Right renal pelvis (tissue), 4 donors: ENCODE measurements at places on chromosomes 12 and 14. TPM values are rescaled to one million over a fixed set of nuclear protein-coding genes. Genes with fewer than 3 reads are reported as not detected.

The FAM222A gene
- polyA plus RNA-seq = 7.0 TPM

- no peak for DNase-seq
Measured at GRCh38 chr14:70350078-70350477, 9.4 kb downstream of the COX16 start.

The SLC2A14 gene
- polyA plus RNA-seq = 0.54 TPM

DNA sequence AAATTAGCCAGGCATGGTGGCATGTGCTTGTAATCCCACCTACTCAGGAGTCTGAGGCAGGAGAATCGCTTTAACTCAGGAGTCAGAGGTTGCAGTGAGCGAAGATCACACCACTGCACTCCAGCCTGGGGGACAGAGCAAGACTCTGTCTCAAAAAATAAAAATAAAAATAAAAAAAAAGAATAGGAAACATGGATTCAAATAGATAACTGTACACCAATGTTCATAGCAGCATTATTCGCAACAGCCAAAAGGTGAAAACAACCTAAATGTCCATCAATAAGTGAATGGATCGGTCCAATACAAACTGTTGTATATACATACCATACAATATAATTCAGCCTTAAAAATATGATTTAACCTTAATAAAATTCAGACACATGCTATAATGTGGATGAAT lies 3.1 kb upstream of the RIPK3 start:
- no peak for DNase-seq

The DAO gene
- polyA plus RNA-seq = 0.78 TPM

- no peak for DNase-seq
Measured at GRCh38 chr12:98819821-98820404, 174.8 kb downstream of the APAF1 start.

DNA sequence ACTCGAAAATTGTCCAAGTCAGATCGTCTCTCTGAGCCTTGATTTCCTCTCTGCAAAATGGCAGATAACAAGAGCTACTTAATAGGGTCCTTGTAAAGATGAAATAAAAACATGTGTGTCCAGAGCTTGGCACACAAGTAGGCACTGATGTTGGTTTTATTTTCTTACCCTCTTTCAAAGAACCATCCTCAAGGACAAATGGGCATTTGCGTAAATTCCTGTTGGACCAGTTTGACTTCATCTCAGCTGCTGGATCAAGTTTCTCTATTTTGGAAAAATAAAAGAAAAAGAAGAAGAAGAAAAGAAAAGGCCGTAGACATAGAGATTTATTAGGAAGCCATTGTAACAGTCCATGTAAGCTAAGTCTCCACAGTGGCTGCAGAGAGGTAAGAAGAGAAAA lies 47.2 kb downstream of the MAP1LC3B2 start:
- DNase-seq = no peak

The GSG1 gene
- polyA plus RNA-seq = 0.62 TPM

DNA sequence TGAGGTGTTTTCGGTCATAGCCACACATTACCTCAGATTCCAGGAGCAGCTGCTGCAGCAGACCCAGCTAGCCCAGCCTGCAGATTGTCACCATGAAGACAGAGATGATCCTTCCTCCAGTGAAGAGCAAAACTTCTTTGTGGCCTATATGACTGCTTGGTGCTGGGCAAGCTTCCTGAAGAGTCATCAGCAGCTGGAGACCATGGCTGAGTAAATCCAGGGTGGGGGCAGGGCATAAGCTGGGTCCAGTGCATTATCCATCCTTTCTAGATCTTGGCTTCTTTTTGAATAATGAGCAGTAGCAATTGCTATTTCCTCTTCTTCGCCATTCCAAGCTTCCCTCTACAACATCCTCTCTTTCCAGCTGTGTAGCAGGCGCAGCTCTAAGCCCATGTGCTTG lies 373.1 kb upstream of the DDHD1 start:
- no peak for DNase-seq

DNA sequence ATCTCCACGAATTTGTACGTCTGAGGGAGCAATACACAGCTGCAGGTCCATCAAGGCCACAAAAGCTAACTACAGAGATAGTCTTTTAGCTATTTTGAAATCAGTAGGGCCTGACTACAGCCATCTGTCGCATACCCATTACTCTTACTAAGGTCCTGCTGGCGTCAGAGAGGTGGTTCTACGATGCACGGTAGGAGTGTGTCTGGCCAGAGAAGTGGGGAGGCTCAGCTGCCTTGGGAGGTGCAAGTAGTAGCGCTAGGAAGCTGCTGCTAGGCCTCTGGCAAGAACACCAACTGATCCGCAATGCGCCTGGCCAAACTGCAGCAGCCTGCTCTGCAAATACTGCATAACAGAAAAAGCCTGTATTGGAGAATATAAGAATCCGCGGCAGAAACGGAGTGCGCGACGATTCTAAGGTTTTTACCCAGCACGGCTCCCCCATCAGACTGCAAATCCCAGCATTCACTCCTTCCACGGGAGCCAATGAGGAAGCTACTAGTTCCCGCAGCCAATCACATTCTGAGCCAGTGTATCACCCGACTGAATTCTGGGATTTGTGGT lies 743 bp upstream of the CAND1 start:
- no peak for DNase-seq

GRCh38 chr14:102537981-102538601 lies 28.5 kb upstream of the ANKRD9 start:
- no peak for DNase-seq
